ENCODE measurements at places on chromosomes 1 and 21. TPM values are rescaled to one million over a fixed set of nuclear protein-coding genes. Genes with fewer than 3 reads are reported as not detected.

Gene RCSD1
- total RNA-seq: 3.5 TPM

Gene RBM15
- 9.3 TPM for total RNA-seq

Gene LINGO4
- total RNA-seq: 0.20 TPM

Gene CCDC17
- 1.3 TPM for total RNA-seq

Gene HTR1D
- total RNA-seq: 0.20 TPM

Gene FAM163A
- total RNA-seq: 0.12 TPM

Gene HNRNPR
- 51.4 TPM for total RNA-seq

Gene SLC39A1
- 42.8 TPM for total RNA-seq

All from pancreas (tissue), 10 donors.